ENCODE measurements at places on chromosomes 5 and 9.

GRCh38 chr5:73229271-73229670, 56.3 kb downstream of the TMEM174 start:
- no peak for DNase-seq

DNA sequence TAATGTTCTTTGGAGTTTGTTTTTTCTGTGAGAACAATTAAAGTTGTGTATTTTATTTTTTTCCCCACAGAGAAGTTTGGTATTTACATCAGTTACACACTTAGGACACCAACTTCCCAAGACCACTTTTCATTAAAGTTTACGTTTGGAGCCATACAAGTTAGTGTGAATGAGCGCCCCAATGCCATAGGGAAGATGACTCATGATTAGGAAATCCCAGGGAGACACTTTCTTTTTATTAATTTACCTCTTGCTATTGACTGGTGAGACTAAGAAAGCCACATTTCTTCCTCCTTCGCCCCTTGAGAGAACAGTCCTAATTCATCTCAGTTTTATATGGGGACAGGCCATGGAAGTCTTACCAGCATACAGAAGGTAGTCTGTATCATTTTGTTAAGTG, 57.1 kb downstream of the EDIL3 start:
- no peak for DNase-seq

DNA sequence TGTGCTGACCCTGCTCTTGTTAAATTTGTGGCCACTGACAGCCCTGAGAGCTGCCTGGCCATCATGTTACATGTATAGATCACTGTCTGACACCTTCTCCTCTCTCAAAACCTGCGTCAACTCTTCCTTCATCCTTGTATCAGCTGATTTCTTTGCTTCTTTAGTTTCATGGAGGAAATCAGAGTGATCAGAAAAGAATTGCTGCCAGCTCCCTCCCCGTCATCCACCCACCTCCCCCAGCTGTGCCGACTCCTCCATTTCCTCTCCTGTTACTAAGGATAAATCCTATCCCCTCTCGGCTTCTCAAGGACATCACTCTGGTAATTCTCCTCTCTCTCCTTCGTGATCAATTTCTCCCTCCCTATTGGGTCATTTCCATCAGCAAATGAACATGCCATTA, 108.9 kb downstream of the ICE1 start:
- no peak for DNase-seq

GRCh38 chr5:78753093-78753531, 104.5 kb upstream of the LHFPL2 start:
- no peak for DNase-seq

- peak; percentile 56 for DNase-seq
Measured at GRCh38 chr9:91131433-91131839, 230.3 kb downstream of the AUH start.

- no peak for DNase-seq
Measured at GRCh38 chr9:126297661-126298060, 29.0 kb upstream of the MVB12B start.

DNA sequence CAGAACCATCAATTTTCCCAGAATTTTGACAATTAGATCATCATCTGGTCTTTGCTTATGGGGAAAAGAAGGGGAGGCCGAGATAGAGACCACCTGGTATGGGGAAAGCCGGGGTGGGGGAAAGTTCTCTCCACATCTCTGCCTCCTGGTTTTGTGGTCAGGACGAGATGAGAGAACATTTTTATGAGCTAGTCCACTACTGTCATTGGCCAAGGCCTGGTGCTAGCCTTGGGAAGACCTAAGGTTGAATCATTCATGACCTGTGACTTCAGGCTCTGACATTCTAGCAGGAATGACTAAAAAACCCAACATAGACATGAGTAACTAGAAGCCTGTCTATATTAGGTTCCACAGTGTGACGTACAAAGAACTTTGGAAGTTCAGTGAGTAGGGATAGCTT, 135.2 kb downstream of the PTTG1 start:
- DNase-seq = no peak

GRCh38 chr5:35316611-35317274, 86.5 kb upstream of the PRLR start:
- no peak for DNase-seq

GRCh38 chr9:110620726-110621125, 41.2 kb upstream of the SVEP1 start:
- no peak for DNase-seq

DNA sequence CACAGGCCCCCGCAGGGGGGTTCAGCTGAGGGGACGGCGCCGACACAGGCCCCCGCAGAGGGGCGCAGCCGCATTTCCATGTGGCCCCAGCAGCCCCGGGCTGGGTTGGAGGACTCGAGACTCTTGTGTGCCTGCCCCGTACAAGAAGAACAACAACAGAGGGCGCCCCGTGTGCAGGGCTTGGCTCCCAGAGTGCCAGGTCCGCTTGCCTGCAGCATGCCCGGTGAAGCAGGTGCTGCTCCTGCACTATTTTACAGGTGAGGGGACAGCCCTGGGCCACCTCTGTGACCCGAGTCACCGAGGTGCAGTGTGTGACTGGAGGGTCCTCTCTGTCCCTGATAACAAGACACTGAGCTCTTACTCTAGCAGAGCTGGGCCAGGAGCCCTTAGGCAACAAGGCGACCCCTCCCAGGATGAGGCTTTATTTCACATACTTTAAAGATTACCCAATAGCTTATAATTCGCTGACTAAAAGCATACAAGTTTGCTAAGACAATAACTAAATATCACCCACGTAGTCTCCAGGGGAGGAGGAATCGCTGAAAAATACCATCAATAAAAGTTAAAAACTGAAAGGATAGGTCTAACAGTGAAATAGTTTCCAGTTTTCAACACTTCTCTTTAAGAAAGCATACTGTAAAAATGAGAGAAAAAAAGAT, 41.7 kb upstream of the SLC9A3 start:
- DNase-seq = no peak

DNA sequence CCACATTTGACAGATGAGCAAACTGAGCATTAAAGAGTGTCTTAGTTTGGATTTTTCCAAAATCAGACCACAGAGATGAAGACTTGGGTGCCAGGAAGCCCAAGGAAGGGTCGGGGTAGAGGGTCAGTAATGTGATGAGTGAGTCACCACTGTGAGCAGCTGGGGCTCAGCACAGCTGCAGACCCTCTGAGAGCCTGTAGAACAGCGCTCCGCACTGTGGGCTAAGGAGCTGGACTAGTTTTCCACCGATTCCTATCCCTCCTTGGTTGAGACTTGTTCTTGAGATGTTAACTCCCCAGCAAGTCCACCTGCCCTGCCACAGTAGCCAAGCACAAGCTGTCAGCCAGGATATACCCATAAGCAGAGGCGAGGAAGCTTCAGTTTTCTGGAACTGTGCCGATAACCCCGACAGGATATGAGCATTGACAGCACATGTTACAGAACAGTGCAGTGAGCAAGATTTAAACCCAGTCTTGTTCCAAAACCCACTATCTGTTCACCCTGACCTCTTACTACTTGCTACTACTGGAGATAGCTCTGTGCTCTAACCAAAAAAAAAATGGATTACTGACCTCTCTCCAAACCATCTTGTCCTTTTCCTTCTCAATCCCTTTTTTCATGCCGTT, 31.8 kb downstream of the EGFLAM start:
- no peak for DNase-seq

- DNase-seq = no peak
Measured at GRCh38 chr5:131281133-131281867, 17.4 kb downstream of the CDC42SE2 start.

DNA sequence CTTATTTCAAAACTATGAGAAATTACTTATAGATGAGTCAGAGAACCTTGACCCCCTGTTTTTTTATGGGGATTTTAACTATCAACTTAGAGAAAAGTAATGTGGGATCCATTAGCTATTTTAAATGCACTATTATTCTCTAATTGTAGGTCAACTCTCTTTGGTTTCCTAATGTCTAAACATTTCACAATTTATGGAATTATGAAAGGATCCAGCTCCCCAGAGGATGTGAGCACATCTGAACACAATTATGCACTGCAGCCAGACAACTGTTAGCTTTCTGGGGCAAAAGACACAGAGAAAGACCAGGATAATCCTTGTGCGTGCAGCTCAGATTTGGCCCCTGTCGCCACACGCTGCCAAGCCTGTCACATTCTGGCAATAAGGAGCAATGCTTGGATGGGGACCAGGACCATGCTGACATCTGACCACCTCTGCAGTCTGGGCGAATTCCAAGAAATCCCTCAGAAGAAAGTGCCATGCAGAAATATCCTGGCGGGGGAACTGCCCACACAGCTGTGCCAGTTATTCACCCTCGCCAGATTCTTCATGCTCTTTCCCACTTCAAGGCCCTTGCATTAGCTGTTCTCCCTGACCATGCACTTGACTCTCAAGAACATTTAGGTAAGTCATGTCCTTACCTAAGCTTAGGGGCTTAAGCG, 22.2 kb upstream of the CMBL start:
- no peak for DNase-seq

GRCh38 chr5:56840597-56840996, 25.2 kb downstream of the MAP3K1 start:
- DNase-seq = no peak

DNA sequence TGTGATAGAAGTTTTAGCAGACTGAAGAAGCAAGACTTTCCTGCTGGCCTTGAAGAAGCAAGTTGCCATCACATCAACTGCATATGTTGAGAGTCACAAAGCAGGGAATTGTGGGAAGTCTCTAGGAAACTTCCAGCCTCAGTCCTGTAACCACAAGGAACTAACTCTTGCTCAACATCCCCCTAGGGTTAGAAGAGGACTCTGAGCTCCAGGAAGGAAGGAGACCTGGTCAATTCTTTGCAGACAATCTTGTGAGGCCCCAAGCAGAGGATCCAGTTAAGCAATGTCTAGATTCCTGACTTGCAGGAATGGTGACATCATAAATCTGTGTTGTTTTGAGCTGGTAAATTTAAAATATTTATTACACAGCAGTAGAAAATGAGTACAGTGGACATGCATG, 18.6 kb upstream of the ZNF366 start:
- no peak for DNase-seq

GRCh38 chr5:134175921-134176510, 734 bp downstream of the SKP1 start:
- no peak for DNase-seq

DNA sequence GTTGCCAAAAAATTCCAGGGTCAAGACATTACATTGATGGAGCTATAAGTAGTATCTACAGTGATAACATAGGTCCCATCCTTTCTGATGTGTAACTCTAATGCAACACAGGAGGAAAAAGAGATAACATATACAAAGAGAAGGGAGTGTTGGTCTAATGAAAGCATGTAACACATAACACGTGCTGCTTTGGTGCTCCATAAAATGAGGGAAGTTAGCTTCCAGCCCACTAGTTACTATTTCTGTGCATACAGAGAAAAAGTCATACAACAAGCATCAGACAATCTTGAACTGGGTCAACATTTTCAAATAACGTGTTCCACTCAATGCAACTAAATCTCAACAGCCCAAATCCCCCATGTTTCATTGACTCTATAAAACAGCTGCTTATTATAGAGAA, 11.7 kb downstream of the MLLT3 start:
- no peak for DNase-seq

DNA sequence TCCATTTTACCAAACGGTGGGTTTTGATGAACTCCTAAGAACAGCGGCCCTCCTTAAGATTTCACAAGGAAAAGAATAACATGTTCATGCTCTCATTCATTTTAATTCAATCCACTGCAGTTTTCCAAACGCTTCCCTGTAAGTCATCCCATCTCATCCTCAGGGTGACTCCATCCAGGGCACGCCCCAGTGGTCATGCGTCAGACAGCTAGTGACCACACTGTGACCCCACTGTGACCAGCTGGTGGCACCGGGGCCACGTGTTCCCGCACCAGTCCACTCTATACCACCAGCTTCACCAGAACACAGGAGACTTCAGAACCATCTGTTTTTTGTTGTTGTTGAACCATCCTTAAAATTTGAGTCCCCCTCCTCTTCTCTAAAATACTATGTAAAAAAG, 14.3 kb downstream of the ATPSCKMT start:
- no peak for DNase-seq

- DNase-seq = no peak
Measured at GRCh38 chr9:16642421-16643109, 227.9 kb downstream of the BNC2 start.

DNA sequence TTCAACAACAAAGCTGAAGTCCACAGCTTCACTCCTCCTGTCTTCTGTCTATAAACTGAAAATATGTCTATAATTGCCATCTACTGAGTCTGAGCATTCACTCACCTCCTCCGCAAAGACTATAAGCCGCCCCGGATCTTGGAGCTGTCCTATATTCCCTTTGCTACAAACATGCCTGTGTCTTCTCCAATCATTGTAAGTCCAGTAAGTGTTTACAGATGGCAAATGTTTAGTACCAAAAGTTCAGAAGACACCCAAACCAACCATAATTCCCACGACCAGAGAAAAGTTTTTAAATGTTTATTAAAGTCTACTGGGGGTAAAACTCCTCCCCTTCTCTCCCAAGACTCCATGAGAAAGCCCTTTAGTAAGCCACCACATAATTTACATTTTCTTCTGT, 80.9 kb downstream of the EBF1 start:
- DNase-seq = no peak

GRCh38 chr5:173835131-173835530, 53.0 kb upstream of the CPEB4 start:
- no peak for DNase-seq

GRCh38 chr5:135222171-135222681, 176.8 kb downstream of the MACROH2A1 start:
- DNase-seq = no peak

Measured in stimulated activated CD4-positive, alpha-beta T cell treated with anti-CD3 and anti-CD28 coated beads, Interleukin-4, amount 100 ng/mL, for 1 hour (primary cell).